ENCODE measurements at places on chromosomes 2 and 18.

- DNase-seq: no peak
Measured at GRCh38 chr2:44560352-44560751, 198.6 kb downstream of the CAMKMT start.

DNA sequence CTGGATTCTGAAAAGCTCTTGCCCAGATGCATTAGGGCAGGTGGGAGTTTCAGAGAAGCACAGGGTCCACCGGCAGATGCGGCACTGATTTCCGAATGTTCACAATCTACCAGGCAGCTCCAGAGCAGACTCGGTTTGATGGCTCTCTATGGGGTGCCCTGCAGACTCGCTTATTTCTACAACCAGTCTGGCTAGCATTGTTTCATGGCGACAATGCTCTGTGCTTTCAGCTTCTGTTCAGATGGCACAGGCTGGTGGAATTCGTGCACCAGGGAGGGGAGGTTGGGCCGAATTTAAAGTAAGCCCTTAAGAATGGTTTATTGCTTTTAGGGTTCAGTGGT, 9.9 kb downstream of the MYT1L start:
- no peak for DNase-seq

- DNase-seq: no peak
Measured at GRCh38 chr2:35822716-35823115, 532.9 kb upstream of the CRIM1 start.

DNA sequence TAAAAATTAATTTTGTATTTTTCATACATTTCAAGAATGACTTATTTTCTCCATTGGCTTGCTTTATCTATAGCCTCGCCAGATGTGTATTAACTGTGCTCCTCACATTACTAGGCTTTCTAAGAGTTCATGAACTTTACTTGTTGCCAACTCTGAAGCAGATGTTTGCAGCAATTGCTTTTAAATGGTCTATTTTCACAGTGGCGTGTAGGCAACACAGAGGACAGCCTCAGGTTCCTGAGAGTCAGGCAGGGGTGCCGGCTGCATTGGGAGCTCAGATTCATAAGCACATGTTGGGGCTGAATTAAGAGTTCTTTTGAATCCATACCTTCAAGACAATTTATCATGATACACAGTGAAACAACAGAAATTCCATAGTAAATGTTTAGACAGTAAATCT, 179.2 kb upstream of the PXDN start:
- DNase-seq: no peak

GRCh38 chr2:43407935-43408334, 181.5 kb upstream of the ZFP36L2 start:
- no peak for DNase-seq

GRCh38 chr18:49911427-49911826, 98.1 kb upstream of the ACAA2 start:
- no peak for DNase-seq

DNA sequence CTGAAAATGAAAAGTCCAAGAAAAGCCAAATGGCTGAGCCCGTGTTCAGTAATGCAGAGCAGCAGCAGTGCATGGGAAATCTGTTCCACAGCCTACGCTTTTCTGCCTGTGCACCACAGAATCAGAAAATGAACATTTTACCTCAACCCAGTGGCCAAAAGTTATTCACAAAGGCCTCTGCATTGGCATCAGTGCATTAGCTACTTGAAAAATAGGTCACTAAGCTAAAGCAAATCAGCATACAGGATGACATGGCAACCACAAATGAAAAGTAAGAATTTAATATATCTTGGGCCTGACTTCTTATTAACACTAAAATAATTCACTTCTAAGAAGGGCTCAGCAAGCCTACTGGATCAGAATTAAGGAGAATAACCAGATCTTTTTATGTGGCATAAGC, 1145.3 kb upstream of the CHAC2 start:
- no peak for DNase-seq

DNA sequence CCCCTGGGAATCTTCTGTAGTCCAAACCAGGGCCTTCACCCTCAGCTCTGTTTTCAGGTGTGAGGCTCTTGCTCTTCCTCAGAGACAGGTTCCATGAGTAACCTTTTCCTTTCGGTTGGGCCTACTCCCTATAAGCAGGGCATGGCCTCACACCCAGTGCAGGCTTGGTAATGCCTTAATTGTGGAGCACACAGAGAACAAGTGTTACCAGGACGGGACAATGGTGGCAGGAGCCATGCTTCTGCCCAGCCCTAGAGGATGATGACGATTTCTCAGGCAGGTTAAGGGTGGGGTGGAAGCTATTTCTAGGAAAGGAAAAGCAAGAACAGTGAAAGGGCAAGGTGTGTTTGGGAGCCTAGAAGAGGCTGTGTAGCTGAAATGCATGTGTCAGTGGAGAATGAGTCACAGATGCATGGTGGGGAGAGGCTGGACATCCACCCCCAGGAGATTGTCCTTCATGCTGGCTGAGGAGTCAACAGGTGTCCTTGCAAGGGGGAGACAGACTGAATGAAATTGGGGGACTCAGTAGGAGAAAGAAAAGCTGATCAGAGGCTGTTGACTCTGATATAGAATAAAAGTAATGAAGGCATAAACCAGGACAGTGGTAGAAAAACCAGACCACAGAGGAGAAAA, 22.0 kb upstream of the SERPINB12 start:
- DNase-seq: no peak

DNA sequence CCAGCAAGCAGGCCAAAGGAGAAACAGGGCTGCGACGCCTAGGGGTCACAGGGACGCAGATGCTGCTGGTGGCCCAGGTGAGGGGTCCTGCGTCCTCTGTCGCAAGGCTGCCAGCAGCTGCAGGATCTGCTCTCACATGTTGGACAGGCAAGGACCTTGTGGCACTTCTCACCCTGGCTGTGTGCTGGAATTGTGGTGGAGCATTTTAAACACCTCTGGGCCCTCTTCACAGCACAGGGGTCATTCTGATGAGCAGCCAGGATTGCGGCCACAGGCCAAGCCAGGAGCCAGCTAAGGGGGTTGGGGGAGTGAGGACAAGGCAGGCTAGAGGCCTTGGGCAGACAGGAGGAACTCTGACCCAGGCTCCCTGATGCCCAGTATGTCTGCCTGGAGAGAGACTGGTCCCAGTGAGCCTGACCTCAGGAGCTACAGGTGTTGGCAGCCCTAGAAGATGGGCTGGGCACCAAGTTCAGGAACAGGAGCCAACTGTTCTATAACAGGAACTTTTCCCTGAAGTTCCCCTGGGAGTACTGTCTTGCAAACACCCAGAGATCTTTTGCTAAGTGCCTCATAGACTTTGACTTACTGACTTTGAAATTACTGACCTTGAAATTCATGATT, 40.2 kb downstream of the EFR3B start:
- DNase-seq: no peak

DNA sequence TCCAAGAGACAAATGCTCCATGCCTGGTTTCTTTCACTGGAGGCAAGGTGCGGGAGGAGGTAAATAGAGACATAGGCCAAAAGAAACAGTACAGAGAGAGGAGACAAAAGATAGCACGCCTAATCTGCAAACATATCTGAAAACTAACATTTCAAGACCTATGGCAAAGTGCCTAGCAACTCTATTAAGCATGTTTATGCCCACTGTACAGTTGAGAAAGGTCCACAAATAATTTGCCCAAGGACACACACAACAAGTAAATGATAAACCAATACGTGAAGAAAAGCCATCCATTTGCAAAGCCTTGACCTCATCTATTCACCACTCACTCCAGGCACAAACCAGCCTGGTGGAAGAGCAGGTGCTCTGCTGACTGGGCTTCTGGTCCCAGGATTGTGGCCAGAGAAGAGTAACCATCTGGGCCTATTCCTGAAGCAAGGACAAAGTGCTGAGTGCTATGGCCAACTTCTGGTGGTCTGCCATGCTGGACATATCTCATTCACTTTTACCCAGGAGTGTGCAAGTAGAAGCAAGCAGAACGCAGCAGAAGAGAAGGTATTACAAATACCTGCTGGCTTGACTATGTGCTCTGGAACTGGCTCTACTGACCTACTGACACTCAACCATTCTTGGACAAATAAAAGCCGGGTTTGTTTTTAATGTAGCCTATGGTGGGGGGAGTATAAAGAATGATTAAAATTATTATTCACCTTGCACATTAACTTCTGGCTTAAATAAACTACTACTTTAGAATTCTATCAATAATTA, 25.3 kb downstream of the TMEM131 start:
- no peak for DNase-seq

GRCh38 chr18:12637901-12638643, 19.8 kb downstream of the SPIRE1 start:
- DNase-seq: no peak

DNA sequence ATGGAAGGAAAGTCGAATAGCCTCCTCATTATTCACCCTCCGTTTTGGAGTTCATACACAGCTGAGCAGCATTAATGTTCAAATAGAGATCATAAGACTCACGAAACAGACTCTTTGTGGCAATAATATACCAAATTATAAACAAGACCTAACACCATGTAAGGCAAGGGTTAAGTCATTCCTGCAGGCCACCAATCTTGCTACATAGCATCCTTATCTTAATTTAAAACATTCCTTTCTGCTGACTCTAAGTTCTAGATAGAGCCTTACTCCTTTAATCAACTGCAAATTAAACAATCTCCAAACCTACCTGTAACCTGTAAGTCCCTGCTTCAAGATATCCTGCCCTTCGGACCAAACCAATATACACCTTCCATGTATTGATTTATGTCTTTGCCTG, 178.0 kb downstream of the PDE11A start:
- DNase-seq: no peak

DNA sequence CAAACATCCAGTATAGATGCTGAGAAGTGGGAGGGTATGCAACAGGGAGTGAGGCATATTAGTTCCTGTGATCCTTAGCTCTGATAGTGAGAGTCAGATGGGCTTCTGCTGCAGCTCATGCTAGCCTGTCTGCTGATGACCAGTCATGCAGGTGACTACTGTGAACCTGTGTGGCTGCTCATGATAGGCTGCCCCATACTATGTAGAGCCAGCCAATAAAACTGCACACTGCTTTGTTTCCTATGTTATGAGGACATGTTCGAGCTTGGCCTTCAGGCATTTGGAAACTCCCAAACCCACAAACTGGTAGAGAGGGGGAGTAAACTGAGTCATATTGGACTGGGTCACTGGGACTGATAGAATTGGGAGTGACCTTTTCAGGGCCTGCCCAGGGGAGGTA, 20.1 kb upstream of the SERPINE2 start:
- DNase-seq: no peak

DNA sequence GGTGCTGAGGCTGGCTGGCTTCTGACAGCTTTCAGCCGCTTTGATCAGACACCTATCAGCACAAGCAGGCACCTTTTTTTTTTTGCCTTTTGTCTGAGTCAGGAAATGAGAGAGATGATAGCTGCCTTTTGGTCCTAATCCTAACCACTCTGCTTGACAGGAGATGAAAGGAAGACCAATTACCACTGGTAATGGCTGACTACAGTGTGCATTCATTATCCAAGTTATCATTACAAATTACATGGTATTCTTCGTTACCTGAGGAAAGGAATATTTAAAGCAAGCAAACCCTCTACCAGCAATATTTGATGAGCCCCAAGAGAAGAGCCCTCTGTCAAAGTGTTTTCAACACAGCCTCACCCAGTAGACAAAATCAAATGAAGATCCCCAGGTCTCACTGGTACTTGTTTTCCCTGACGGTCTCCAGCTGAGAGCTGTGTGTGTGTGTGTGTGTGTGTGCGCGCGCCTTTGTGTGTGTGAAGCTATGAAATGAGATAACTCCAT, 925.7 kb downstream of the DCDC2C start:
- DNase-seq: no peak

DNA sequence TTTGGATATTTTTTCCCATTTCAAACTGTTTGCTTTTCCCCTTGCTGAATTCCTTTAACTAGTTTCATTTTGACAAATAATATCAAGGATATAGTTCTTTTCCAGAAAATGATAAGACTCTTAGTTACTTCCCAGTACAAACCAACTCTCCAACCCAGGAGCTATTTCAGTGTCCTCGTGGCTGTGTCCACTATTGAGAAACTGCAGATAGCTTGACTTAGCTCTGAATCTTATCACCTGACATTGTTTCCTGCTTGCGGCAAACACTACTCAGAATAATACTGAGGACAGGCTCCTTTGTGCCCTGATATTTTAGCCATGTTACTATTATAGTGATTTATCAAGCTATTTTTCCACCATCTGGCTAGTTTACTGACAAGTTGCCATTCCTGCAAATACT, 74.6 kb downstream of the KLF7 start:
- no peak for DNase-seq

DNA sequence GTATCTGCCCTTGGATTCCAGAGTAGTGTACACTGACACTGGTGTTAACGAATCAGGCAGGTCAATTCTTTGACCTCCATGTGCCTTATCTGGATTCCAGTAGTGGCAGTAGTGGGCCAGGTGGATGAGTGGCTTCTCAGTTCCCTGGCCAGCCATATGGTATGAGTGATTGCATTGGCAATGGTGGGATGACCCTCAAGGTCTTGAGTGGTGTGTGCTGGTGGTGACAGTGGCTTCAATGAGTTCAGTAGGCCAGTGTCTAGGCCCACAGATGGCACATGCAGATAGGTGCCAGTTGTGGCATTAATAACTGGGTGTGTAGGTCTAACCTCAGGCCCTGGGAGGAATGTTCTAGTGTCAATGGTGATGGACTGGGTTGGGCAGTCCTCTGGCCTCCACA, 674.1 kb upstream of the NXPH2 start:
- DNase-seq: no peak

DNA sequence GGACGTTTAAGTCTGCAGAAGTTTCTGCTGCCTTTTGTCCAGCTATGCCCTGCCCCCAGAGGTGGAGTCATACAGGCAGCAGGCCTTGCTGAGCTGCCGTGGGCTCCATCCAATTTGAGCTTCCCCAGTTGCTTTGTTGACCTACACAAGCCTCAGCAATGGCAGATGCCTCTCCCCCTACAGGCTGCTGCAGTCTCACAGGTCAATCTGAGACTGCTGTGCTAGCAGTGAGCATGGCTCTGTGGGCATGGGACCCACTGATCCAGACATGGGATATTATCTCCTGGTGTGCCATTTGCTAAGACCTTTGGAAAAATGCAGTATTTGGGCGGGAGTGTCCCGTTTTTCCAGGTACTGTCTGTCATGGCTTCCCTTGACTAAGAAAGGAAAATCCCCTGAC, 726.0 kb downstream of the ERBB4 start:
- DNase-seq: no peak

DNA sequence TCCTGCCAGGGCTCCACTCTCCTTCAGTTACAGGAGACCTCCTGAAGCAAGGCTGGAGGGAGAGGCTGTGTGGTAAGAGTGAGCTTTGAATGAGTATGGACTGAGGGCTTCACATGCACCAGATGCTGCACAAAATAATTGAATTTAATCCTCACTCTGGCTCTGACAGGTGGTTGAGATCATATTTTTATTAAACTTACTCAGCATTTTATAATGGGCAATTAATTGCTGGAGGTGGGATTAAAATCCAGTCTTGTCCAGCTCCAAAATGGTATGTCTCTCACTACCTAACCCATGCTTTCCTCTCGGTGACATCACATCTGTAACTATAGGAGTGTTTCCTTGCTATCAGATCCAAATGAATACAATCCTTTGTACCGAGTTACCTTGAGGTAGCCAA, 66.2 kb upstream of the AQP4 start:
- DNase-seq: no peak

GRCh38 chr2:74849228-74849892, 15.4 kb downstream of the HK2 start:
- no peak for DNase-seq

GRCh38 chr2:39994151-39994550, 215.1 kb upstream of the THUMPD2 start:
- no peak for DNase-seq

GRCh38 chr2:241982706-241983570, 113.4 kb downstream of the RTP5 start:
- DNase-seq: no peak

All from C1 segment of cervical spinal cord (tissue), 14 donors.